Calu3 (cell line): ENCODE measurements at places on chromosomes 16 and 17.

DNA sequence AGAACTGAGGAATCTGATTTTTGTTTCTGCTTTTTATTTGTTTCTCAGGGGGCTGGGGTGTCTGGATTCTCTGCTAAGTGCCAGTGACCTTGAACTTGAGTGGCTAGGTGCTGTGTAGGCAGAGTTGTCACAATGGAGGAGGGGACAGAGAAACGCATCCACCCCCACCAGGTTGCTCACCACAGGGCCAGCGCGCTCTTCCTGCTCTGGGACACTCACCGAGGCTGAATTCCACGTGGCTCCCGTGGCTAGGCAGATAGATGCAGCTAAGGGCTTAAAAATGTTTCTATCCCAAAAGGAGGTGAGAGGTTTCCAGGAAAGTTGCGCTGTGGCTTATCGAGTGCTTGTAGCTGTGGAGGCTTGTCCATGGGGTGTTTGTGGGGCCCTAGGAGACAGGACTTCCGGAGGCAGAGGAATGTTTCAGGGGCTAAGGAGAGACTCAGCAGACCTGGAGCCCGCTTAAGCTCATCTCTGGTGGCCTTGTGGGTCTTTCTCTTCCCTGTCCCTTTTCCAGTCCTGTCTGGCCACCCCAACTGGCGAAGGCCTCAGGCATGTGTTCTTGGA lies 36.8 kb downstream of the ADCY7 start:
- H3K36me3 ChIP-seq, result peaks cover 35% of the 10 kb centered on the region
- H3K27me3 ChIP-seq, result no peaks in the 10 kb centered on the region
- DNase-seq, result no peak
- no peak overlapping the region for H3K4me3 ChIP-seq

DNA sequence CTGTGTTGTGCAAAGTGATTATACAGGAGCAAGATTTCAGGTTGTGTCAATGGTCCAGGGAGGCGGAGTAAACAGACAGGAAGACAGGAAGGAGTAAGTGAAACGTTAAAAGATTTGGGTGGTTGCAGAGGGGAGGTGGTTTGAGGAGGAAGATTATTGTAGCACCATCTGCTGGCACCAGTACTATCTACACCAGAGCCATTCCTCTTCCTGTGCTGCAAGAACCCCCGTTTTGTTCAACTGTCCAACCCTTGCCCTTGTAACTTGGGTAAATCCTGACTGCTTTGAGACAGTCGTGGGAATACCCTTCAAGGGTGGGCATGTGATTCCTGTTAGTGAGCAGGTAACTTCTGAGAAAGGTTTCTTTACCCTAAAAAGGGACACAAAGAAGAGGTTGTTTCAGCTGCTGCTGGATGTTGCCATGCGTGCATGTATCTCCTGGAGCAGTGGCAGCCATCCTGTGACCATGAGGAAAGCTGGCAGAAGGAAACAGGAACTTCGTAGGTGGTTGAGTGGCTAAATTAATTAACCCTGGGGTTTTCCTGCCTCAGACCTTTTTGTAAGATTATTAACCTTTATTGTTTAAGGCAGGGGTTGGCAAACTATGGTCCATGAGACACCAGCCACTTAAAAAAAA lies 124.1 kb downstream of the PRKCA start:
- H3K36me3 ChIP-seq, result peaks cover 21% of the 10 kb centered on the region
- H3K4me3 ChIP-seq, result no peak overlapping the region
- H3K27me3 ChIP-seq, result no peaks in the 10 kb centered on the region
- peaks cover 57% of the 10 kb centered on the region for H3K4me1 ChIP-seq

DNA sequence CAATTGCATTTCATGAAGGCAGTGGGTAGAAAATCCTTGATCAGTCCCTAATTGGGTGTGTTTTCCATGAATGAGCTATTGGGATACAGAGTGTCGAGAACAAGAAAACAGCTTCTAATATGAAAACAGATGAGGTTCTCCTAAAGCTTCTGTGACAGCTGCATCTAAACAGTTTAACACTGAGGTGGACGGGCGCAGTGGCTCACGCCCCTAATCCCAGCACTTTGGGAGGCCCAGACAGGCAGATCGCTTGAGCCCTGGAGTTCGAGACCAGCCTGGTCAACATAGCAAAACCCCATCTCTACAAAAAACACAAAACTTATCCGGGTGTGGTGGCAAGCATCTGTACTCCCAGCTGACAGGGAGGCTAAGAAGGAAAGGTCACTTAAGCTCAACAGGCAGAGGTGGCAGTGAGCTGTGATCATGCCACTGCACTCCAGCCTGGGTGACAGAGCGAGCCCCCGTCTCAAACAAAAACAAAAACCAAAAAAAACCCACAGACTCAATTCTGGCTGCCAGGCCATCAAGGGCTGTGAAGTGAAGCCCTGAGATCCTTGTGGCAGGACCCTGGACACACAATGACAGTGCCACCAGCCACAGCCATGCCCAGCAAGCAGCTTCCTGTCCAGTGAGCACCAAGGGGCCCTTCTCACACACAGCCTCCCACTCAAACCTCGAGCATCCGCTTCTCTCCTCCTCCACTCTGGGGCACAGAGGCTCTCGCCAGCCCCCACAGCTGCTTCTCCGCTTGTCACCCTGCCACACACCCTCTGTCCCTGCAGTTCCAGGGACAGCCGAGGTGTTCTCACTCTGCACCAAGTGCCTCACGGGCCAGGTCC lies 44.0 kb downstream of the ANKRD11 start:
- peaks cover 89% of the 10 kb centered on the region for H3K4me1 ChIP-seq
- DNase-seq, result no peak
- no peak overlapping the region for H3K27ac ChIP-seq
- no peak overlapping the region for H3K4me3 ChIP-seq

DNA sequence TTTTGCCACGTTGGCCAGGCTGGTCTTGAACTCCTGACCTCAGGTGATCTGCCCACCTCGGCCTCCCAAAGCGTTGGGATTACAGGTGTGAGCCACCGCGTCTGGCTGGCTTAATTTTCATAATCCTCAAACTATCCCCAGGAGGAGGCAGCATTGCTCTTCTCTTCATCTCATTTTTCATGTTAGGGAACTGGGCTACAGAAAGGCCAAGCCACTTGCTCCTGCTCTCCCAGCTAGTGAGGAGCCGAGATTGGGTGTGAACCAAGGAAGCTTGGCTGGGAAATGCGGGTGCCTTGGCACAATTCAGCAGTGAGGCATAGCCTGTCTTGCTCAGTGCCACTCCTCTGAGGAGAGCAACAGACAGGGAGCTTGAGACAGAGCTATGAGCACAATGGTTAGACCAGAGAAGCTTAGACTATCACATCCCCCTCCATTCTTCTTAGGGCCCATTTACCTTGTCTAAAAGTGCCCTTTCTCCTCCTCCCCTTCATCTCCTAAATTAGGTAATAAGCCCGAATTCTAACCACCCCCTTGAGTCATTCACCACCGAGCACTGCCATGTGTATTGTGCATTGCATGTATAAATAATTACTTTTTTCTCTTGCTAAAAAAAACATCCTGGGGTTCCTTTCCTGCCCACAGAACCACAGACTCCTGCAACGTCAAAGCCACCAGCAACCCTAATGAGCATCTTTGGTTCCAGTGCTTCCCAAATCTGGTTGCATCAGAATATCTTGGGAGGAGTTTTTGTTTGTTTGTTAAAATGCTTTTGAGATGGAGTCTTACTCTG lies 20.0 kb upstream of the KIF19 start:
- no peak overlapping the region for H3K4me3 ChIP-seq
- no peak overlapping the region for H3K27ac ChIP-seq
- H3K27me3 ChIP-seq, result peaks cover 51% of the 10 kb centered on the region

DNA sequence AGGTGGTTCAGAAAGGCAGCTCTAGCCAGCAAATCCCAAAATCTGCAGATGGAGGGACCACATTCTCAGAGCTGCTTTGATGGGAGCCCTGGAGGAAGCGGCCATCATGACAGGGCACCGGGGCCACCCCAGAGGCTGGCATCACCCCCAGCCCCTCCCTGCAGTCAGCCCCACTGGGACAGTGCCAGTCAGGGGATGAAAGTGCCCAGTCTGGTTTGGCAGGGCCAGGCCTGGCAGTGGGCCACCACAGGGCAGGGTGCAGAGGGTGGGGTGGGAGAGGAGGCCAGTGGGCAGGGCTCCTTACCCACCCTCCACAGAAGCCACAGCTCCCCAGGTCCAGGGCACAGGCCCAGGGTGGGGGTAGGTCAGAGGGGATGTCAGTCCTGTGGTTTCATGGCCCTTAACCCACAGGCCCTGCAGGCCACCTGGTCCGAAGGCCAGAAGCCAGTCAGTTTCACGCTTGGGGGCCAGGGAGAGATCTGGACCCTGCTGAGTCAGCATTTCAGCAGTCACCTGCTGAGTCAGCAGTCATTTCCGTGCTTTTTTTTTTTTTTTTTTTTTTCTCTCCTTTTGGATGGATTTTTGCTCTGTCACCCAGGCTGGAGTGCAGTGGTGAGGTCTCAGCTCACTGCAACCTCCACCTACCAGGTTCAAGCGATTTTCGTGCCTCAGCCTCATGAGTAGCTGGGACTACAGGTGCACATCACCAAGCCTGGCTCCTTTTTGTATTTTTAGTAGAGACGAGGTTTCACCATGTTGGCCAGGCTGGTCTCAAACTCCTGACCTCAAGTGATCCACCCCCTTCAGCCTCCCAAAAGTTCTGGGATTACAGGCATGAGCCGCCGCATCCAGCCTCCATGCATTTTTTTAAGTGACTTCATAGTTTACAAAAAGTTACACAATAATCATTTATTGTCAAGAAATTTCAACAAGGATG lies 10.4 kb downstream of the SLC25A10 start:
- peak overlapping the region; percentile 39 for H3K27ac ChIP-seq
- peaks cover 56% of the 10 kb centered on the region for H3K36me3 ChIP-seq
- H3K4me3 ChIP-seq, result peak overlapping the region; percentile 41
- H3K27me3 ChIP-seq, result no peaks in the 10 kb centered on the region
- DNase-seq, result peak; percentile 93

DNA sequence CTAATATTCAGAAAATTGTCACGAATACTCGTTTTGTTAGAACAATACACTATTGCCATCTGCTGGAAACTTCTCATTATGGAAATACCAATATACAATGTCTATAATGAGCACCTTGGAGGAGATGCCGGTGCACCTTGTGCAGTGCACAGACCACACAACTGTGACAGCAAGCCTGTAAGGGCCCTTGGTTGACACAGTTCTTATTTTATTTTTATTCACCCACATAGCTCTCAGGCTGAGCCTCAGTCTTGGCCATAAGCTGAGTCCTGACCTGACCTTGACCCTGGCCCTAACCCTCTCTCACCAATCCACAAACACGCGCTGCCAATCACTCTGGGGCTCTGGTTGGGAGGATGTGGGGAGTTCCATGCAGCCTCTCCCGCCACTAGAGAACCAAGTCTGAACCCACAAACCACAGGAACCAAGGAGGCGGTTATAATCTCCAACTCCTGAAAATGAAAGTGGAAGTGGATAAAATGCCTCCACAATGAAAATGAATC lies 7.6 kb downstream of the AIPL1 start:
- DNase-seq, result no peak
- no peak overlapping the region for H3K4me3 ChIP-seq
- H3K36me3 ChIP-seq, result no peaks in the 10 kb centered on the region
- no peaks in the 10 kb centered on the region for H3K4me1 ChIP-seq

GRCh38 chr16:54873071-54873470 lies 57.6 kb upstream of the IRX5 start:
- no peaks in the 10 kb centered on the region for H3K36me3 ChIP-seq
- DNase-seq, result no peak
- no peak overlapping the region for H3K27ac ChIP-seq
- H3K4me1 ChIP-seq, result no peaks in the 10 kb centered on the region

GRCh38 chr16:16048904-16049582 lies 99.6 kb downstream of the ABCC1 start:
- no peak overlapping the region for H3K4me3 ChIP-seq
- DNase-seq, result no peak
- no peaks in the 10 kb centered on the region for H3K27me3 ChIP-seq
- H3K4me1 ChIP-seq, result peaks cover 9% of the 10 kb centered on the region
